ENCODE measurements at places on chromosomes 7 and 10.

DNA sequence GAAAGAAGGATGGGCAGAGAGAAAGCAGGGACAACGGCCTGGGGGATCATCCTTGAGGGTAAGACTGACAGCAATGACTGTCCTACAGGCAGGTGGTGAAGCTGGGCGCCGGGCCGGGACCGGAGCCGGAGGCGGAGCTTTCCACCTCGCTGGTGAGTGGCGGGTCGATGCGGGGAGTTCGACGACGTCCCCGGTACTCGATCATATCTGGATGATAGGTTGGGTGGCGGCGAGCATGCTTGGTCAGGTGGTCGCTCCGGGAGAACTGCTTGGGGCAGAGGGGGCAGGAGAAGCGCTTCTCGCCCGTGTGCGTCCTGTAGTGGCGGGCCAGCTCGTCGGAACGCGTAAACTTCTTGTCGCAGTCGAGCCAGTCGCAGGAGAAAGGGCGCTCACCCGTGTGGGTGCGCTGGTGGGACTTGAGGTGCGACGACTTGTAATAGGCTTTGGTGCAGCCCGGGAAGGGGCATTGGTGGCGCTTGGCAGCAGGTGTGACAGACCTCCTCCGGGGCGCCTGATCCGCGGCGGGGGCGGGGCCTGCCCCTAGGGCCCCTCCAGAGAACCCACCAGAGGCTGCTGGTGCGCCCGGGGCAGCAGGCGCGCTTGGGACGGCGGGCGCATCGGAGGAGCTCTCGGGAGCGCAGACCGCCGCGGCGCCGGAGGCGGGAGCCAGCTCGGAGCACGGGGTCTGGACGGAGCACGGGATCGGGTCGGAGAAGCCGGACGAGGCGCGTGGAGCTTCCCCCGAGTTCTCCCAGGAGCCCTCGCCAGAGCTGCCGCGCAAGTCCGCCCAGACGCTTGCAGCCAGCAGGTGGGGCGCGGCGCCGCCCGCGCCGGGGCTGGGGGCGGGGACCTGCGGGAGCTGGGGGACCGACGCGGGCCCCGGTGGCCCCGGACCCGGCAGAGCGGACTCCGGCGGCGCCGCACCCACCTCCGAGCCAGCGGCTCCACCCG is 752 bp downstream of the KLF14 start:
- DNase-seq: no peak

- no peak for DNase-seq
These were observed 31.6 kb upstream of the AGMO start for GRCh38 chr7:15593382-15593781.

- no peak for DNase-seq
These were observed 29.8 kb downstream of the SFR1 start for GRCh38 chr10:104151737-104152136.

- DNase-seq: no peak
These were observed 102.2 kb downstream of the GFRA1 start for GRCh38 chr10:116170815-116171250.

- no peak for DNase-seq
These were observed 68.0 kb upstream of the TNS3 start for GRCh38 chr7:47649919-47650318.

DNA sequence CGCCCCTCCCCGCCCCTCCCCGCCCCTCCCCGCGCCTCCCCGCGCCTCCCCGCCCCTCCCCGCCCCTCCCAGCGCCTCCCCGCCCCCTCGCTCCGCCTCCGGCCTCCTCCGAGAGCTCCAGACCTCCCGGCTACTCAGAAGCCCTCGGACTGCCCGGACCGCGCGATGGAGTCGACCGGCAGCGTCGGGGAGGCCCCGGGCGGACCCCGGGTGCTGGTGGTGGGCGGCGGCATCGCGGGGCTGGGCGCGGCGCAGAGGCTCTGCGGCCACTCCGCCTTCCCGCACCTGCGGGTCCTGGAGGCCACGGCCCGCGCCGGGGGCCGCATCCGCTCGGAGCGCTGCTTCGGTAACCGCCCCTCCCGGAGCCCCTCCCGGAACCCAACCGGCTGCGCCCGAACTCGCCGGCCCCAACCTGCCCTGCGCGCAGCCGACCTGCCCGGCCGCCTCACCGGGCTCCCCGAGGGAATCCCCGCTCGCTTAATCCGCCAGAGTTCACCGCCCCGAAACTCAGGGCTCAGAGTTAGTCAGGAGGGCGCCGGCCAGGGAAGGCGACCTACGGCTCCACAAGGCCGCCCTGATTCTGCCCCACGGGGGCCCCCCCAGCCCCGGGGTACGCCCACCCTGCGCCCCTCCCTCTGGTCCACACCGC is at the start of gene PAOX:
Gene PAOX, plus strand, starts transcription at position 111 of the 649 bp plus-strand sequence. Its CDS starts 55 bp downstream, at position 166.
- DNase-seq: no peak

DNA sequence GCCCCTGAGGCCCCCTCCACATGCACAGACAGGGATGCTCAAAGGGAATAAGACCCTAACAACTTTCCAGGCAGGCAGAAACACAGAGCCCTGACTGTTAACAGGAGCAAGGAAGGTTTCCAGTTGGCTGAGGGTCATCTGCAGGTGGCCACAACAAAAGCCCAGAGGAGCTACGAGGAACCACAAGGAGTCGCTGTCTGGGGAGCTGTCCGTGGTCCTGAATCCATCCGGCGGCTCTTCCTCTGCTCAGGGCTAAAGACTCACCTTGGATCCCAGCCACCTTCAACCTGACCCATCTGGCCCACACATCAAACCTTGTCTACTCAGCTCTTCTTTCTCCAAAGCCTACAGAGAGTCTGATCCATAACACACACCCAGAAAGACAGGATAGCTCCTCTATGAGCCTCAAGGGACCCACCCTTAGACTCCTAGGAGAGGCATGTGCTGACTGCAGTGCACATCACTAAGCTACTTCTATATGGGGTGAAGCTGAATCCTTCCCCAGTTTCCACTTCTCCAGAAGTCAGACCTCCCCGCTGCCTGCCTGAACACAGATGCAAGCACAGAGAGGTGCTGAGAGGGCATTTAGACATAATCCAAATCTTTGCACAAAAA is 104.0 kb downstream of the SLIT1 start:
- DNase-seq: no peak

- no peak for DNase-seq
These were observed 161.2 kb upstream of the TNRC18 start for GRCh38 chr7:5584821-5585220.

GRCh38 chr7:138008588-138009349 is 6.9 kb upstream of the CREB3L2 start:
- no peak for DNase-seq

GRCh38 chr7:129083525-129083924 is 28.6 kb upstream of the TNPO3 start:
- DNase-seq: no peak

- no peak for DNase-seq
These were observed 180.3 kb upstream of the MEOX2 start for GRCh38 chr7:15866753-15867152.

DNA sequence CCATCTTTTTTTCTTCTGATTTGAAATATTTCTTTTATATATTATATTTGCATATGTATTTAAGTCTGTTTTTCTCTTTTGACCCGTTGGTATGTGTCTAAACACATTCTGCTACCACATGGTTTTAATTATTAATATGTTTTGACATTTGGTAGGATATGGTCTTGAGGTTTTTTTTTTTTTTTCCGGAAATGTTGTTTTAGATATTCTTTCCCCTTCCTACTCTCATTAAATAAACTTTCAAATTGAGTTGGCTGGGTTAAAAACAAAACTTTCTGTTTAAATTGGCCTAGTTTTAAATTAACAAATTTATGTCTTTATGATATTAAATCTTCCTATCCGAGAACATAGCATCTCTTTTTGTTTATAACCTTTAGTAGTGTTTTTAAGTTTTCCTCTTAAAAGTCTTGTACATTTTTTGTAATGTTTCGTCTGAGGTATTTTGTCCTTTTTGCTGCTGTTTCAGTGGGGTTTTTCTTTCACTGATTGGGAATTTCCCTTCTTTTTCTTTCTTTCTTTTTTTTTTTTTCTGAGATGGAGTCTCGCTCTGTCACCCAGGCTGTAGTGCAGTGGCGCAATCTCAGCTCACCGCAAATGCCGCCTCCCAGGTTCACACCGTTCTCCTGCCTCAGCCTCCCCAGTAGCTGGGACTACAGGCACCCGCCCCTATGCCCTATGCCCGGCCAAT is 25.4 kb downstream of the STAM start:
- DNase-seq: no peak

DNA sequence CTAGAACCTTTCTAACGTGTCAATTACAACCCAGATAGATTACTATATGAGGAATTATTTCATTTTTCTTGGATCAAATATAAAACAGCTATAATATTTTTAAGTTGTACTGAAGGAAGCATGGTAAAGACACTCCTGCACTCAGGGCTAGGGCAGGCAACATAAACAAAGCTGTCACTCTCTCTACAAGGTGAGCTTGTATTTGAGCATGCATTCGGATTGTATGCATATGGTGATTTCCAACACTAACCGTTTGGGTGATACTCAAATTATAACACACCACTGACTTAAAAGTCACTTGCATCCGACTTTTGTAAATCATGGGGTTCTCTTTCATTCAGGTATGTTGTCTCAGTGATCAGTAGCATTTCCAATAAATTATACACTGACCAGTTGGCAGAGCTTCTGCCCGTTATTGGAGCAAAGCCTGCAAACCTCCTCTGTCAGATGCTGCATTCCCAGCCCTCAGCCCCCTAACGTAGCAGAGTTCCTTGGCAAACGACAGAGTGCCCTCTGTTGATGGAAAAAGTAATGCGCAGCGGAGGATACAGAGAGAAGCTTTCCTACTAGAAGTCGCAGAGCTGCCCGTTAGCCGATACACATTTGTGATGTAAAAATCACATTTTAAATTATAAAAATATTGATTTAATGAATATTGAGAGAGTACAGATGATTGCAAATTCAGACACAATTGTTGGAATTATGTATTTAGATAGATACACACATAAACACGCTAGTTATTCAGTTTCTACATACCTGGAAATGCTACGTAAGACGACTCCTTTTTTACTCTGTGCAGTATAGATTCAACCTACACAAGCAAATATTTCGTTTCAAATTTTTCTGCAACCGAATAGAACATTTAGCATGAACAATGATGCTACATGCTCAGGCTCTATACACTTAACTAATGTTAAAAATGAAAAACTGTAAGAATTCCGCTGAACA is 173.9 kb upstream of the SP4 start:
- no peak for DNase-seq

- DNase-seq: no peak
These were observed 251.1 kb downstream of the INHBA start for GRCh38 chr7:41451826-41452225.

DNA sequence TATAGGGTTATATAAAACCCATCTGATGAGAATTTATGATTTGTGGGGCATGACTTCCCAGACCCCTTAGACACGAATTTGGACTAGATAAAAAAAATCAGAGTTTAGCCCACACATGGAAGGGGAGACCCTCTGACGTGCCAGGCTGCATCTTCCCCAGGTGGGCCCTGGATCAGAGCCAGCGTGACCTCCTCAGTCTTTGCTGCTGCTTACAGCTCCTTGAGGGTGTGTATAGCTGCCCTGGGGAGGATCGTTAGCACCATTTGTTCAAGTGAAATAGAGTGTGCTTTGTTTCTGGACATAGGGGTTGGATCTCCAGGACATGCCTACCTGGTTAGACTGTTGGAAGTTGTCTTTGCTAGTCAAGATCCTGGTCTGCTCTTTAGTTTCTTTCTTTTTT is 54.2 kb downstream of the DOCK1 start:
- no peak for DNase-seq

- DNase-seq: no peak
These were observed 218.8 kb downstream of the AUTS2 start for GRCh38 chr7:69817121-69817520.

DNA sequence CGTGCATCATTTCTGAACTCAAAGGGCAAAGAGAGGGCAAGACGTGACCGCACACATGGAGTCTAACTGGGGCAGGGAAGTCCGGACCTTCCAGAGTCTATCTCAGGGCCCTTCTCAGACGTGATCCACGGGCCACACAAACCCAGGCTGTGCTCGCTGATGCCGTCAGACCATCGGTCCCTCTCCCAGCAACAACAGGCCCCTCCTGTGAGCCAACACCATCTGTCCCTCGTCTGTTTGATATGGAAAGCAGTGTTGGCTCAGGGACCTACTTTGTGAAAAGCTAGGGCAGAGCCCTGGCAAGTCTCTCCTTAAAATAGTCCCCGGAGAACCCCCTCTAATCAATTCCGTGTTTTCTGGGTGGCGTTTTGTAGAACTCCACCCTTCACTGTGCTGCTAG is 208.8 kb downstream of the TCERG1L start:
- DNase-seq: no peak

DNA sequence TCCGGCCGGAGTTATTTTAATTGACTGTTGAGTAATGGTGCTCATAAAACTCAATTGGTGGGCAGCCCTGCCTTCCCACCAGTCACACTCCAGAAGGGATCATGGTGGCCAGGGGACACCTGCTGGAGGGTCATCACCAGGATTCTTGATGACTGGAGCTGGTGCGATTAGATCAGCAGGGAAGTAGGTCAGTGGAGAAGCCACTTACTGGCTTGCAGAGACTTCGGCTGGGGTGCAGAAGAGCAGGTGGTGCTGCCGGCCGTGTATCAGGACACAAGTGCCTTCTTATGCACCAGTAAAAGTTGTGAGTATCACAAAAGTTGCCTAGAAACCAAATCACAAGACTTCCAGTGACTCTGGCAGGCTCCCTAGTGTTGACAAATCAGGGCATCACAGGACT is 82.6 kb upstream of the CHCHD3 start:
- no peak for DNase-seq

DNA sequence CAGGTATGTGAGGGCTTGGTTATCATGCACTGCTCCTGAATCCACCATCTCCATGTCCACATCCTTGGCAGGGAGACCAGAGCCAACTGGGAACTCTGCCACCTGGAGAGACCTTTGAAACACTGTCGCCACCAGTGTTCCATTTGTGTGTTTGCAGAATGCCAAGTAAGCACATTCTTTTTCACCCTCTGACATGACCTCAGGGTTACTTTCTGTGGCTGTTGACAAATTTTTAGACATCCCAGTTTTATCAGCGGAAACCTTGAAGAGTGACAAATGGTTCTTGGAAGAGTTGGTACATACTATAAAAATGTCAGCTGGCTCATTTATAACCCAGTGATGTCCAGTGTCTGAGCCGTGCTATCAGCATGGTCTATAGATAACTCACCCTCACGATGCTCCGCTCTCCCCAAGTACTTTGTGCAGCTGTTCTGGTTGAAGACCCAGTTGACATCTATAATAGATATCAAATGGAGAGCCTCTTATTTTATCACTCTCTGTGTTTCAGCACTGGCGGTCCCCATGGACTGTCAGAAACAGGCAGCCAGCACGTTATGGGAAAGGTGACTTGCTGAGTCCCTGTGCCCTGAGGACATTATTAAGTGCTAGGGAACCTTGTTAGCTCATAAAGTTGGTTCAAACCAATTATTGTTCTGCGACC is 563.1 kb upstream of the GALNT17 start:
- DNase-seq: no peak

DNA sequence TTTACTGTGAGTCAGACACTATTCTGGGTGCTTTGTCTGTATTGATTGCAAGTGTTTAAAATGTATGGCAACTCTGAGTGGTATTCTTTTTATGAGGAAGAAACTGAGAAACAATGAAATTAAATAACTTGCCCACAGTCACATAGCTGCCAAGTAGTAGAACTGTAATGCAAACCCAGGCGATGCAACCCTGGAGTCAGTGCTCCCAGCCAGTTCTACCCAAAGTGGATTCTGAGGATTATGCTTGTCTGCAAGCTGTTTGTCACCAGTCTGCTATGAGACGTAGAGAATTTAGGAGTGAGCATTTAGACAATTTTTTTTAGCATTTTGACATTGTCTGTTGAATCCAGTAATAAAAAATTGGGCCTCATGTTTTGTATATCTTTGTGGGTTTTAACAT is 306.0 kb upstream of the LRGUK start:
- DNase-seq: no peak
